OCI-M1 (cell line): ENCODE measurements at places on chromosomes 12 and 14.

DNA sequence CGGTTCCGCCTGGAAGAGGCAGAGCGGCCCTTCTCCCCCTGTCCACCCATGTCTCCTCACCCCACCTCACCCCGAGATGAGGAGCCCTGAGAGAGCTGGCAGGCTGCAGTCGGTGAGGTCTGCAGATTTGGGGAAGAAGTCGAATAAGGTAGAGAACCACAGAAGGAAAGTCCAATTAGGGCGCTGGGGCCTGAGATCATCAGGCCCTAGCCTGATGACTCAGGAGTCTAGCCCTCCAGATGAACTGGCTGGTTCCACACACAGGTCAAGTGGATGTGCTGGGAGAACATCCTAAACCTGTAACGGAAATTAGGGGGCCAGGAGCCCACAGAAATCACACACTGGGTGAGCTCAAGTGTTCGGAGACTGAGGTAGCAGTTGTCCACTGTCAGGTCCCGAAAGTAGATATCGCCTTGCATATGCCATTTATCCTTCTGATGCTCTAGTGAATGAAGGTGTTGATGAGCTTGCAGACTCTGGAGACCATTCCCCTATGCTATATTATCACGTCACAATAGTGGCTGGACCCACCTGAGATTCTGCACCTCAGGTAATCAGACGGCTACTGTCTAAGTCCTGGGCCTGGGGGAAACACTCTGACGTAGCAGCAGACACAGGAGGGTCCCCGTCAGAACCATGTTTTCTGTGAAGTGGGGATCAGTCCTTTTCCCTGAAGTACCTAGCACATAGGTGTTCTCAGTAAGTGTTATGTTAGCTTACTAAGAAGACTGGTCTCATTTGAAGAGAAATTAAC is 886 bp upstream of the METTL17 start:
- no peak for DNase-seq

DNA sequence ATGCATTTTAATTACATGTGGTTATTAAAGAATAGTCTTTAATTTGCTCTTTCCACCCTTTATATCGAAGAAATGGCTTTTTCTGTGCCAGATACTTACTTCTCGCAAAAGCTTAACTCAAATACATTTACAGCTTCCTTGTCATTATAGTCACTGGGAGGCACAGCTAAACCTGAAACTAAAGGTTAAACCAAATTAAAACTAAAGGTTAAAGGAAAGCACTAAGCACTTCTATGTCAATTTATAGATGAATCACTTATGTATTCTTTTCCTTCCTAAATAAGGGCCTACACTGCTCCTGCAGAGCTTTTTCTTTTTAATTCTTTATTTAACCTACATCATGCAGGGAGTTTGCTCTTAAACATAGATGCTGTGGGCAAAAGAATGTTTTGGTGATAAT is 9.1 kb downstream of the C14orf93 start:
- no peak for DNase-seq

DNA sequence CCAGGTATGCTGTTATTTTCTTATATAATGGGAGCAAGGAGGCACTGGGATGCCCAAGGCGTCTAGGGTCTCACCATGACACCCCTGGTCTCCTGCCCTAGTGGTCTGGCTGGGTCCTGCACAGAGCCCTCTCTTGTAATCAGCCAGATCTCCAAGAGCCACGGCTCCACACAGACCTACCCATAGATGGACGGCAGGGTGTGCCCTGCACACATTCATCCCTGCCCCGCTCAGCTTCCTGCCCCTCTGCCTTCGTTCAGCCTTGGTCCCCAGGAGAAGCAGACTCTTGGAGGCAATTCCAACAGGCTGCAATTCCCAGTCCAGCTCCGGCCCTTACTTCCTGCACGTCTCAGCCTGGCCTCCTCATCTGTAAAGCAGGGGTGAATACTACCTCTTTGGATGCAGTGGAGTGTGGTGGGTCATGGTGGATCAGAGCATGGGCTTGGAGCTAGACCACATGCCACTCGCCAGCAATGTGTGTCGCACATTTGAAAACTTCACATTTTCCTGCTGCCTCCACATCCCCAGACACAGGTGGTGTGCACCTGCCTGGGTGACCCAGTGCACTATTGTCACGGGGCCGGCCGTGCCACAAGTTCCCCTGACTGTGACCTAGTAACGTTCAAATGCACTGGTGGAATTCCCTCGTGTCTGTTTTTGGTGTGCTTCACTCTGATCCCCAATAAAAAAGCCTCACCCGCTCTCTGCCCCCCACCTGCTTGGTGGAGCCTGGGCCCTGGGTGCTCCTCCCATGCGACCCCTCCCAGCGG is 171.1 kb upstream of the PRMT8 start:
- DNase-seq = no peak

- peak; percentile 36 for DNase-seq
Observed at GRCh38 chr12:132711080-132711843, 620 bp downstream of the PGAM5 start.

DNA sequence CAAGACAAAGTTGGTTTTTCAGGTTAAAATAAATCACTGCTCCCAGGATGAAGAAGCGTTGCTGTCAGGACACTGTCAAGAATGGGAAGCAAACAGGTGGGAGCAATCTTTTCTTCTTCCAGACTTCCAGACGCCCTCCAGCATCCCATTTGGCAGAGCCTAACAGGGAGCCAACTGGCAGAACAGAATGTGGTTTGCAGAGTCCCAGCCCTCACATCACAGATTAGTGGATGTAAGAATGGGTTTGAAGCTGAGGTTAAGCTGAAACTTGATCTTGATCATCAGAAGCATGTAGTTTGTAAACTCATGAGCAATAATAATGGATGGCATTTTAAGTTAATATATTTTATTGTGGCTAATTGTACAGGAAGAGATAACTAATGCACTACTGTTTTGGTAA is 636.4 kb downstream of the SLC6A15 start:
- DNase-seq = no peak

- DNase-seq = no peak
Observed at GRCh38 chr14:36067428-36068187, 108.9 kb downstream of the PTCSC3 start.

DNA sequence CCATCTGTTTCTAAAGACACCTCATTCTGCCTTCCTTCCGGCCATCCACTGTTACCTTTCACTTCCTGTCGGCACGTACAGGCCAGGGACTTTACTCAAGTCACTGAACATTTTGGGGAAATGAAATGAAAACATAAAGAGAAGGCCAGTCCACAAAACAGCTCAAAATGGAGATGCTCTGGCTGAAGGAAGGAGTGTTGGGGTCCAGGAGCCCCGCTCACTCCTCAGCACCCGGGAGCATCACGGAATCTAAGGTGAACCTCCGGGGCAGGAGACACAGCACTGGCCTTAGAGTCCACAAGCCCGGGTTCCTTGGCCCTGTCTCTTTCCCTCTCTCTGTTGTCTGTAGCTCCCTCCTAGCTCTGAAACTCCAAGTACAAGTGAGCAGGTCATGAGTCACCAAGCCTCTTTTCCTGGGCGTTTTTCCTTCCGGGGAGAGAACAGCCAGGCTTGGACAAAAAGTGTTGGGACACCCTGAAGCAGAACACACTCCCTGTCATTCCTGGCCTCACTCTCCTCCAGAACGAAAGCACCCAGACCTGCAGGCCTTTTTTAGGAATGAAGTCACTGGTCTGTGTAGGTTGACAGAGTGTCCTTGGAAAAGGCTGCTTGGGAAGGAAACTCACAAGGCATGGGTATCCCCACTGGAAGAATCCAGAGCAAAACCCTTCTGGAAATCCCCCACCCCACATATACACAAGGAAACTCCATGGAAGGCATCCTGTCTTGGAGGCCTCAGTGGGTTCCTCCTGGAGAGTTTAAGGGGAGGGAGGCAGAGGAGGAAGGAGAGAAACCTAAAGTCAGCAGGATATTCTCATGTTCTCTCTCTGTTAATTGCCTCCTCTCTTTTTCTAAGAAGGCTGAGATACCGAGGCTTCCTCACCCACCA is 245.3 kb downstream of the ZFP36L1 start:
- no peak for DNase-seq

GRCh38 chr14:29282169-29282568 is 515.6 kb downstream of the FOXG1 start:
- DNase-seq = no peak

DNA sequence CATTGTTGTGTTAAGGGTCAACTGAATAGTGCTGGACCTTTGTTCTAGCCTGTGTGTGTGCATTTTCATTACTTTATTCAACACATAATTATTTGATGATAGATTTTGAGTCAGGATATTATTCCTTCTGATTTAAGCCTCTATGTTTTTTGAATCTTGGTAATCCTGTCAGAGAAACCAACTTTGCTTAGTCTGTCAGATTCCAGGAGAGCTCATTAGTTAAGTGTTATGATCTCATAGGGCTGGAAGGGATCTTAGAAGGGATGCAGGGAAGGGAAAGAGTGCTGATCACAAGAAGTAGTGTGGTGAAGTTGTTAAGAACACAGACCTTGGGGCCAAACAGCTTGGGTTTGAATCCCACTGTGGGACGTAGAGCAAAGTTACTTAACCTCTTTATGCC is 52.9 kb downstream of the SCN8A start:
- DNase-seq = no peak

DNA sequence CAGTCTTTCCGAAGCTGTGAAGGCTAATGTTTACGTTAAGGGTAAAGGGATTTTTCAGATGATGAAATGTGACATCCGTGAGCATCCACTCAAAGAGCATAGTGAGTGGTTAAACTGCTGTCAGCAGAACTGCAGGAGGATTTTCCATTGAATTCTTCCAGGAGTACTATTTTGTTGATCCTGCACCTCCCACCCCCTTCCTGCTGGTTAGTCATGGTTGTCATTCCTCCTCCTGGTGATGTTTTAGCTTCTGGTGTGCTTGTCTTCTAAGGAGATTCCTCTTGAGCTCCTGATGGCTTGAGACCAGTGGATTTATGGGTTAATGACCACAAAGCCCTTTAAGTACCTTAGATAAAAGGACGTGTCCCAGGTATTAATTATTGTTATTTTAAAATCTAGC is 2.4 kb upstream of the GPRC5D start:
- DNase-seq = no peak
